GF-D8 (cell line): ENCODE measurements at places on chromosomes 3 and 15.

DNA sequence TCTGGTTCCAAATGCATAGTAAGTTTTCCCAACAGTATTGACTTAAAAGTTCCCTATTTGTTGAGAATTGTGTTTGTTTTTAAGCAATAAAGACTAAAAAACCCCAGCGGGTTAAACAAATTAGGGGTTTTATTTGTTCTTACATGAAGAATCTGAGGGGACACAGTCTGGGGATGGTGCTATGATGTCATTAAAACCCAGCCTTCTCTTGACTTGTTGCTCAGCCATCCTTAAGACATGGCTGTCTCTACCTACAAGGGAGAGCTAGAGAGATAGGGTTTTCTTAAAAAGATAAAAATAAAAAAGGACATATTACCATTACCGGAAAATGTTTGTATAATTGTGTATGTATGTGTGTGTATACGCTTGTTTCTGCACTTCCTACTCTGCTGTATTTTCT, 11.7 kb upstream of the ARL14 start:
- DNase-seq, result no peak

DNA sequence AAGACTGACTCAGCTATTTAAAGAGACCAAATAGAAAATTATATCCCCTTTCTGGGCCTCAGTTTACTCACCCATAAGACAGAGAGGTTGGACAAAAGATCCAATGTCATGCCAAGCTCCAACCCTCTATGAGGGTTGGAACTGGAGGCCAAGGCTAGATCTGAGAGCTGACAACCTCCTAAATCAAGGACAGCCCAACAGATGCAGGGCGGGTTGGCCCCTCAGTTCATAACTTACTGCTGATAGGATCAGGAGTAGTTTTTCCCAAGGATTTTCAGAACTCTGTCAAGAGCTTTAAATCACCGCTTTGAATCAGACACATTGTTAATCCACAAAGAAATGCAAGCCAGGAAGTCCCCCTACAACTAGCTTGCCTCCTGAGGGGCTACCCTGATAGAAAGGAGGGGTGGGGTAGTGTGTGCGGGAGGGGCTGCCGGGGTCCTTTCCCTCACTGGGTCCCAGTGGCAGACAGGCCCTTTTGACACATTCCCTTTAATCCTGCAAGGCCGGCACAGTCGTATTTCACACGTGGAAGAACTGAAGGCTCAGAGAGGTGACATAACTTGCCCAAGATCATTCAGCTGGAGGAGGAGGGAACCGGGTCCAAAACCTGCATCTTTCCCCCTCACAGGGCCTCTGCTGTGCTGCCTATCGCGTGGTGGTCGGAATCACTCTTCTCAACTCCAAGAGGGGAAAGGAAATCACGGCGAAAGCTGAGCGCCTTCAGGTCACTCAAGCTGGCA, 21.4 kb downstream of the BMF start:
- no peak for DNase-seq

- no peak for DNase-seq
These were observed 116.7 kb upstream of the LINGO1 start for GRCh38 chr15:77749236-77749997.

DNA sequence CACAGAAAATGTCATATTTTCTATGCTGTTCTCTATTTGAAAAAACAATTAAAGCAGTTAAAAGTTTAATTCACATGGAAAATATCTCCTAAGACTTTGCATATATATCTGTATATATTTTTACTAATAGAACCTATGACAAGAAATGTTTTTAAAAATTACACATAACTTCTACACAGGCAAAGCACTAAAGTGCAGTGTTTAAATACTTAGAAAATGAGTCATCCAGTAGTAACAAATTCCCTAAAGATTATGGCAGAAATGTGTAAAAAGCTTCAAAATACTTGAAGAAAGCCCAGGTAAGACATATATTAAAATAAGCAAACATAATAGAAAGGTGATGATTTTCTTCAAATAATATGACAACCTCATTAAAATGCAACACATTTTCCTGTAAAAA, 236.6 kb downstream of the TBC1D5 start:
- no peak for DNase-seq
